DMS79 (cell line): ENCODE measurements at places on chromosomes 4 and X.

DNA sequence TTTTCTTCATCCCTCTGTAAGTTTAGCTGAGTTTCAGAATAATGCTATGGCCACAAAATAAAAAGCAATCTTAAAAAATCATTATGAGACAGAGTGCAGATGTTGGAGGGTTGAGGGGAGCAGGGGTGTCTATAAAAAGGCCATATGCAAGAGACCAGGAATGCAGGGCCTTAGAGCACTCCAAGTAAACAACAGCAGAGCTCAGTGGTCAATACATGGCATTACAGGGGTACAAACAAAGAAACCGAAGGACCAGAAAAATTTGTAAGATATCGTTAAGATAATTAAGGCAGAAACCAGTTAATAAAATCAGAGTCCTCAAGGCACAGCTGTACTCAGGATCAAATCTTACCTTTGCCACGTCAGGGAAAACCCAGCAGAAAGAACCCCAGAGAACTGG, 28.4 kb upstream of the NDST3 start:
- DNase-seq: no peak

DNA sequence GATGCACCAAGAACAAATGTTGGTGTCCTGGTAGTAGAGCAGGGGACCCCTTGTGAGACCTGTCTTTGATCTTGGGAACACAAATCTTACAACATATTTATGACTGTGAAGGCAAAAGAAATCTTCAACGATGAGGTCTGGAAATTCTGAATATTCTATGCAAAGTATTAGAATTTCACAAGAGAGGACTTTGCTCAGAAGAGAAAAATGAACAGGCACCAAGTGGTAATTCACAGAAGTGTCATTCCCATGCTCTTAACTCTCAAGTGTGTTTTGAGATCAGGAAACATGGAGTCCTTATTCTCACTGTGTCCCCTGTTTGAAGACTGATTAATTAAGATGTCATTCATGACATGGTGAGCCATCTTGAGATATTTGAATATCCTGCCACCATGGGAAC, 52.5 kb downstream of the COQ2 start:
- no peak for DNase-seq

DNA sequence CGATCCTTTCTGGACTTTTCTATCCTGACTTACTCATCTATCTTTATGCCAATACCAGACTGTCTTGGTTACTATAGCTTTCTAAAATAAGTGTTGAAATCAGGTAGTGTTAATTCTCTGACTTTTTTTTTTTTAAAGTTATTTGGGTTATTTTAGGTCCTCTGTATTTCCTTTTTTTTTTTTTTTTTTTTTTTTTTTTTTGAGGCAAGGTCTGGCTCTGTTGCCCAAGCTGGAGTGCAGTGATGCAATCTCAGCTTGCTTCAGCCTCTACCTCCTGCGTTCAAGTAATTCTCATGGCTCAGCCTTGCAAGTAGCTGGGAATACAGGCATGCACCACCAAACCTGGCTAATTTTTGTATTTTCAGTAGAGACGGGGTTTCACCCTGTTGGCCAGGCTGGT, 2.8 kb upstream of the NELFA start:
- no peak for DNase-seq

DNA sequence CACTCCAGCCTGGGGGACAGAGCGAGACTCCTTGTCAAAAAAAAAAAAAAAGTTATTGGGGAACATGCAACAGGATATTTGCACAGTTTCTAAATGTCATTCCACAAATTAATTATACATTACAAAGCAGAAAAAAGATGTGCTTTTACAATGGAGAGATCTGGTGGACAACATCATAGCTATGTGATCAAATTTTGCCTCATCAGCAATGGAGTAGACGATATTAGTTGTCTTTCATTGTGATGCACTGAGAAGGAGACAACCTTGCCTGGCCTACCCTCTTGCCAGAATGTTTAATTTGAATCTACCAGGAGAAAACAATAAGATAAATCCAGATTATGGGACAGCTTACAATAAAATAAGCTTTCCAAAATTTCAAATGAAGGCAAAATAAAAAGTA, 30.5 kb upstream of the BLTP1 start:
- no peak for DNase-seq

- DNase-seq: no peak
Observed at GRCh38 chrX:110944751-110945675, 149.4 kb upstream of the CHRDL1 start.

DNA sequence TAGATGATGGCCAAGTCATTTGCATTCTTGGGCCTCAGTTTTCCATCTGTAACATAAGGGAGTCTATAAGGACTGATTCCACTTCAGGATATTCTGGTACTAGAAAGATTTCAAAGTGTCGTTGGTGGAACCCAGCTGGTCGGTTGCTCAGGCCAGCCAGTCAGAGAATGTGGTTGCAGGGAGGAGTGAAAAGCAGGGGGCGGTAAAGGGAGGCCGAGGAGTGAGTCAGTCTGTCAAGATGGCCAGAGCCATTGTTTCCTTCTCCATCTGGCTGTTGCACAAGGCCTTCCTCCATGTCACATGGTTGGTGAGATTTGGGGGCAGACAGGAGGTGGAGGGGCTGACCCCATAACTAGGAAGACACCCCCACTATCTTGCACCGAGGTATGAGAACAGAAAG, 38.2 kb downstream of the STARD8 start:
- DNase-seq: no peak

DNA sequence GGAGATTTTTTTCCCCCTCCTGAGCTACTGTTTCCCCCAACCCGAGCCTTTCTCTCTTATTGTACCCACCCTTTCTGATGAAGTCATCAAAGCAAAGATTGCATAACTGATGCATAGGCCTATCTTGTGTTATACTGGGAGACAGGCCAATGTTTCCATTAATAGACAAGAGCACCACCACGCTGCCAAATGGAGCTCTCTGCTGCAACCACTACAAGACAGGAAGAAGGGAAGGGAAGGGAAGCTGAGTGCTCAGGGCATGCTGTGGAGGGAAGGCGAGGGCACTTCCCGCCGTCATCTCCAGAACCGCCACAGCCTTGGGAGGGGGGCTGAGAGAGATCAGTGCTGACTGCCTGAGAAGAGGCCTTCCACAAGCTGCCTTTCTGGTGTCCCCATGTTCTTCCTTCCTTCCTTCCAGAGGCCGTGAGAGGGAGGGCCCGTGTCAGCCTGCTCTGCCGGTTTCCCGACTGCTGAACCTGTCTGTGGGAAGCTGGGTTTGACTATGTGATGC, 75.0 kb downstream of the MGST2 start:
- peak; percentile 65 for DNase-seq

DNA sequence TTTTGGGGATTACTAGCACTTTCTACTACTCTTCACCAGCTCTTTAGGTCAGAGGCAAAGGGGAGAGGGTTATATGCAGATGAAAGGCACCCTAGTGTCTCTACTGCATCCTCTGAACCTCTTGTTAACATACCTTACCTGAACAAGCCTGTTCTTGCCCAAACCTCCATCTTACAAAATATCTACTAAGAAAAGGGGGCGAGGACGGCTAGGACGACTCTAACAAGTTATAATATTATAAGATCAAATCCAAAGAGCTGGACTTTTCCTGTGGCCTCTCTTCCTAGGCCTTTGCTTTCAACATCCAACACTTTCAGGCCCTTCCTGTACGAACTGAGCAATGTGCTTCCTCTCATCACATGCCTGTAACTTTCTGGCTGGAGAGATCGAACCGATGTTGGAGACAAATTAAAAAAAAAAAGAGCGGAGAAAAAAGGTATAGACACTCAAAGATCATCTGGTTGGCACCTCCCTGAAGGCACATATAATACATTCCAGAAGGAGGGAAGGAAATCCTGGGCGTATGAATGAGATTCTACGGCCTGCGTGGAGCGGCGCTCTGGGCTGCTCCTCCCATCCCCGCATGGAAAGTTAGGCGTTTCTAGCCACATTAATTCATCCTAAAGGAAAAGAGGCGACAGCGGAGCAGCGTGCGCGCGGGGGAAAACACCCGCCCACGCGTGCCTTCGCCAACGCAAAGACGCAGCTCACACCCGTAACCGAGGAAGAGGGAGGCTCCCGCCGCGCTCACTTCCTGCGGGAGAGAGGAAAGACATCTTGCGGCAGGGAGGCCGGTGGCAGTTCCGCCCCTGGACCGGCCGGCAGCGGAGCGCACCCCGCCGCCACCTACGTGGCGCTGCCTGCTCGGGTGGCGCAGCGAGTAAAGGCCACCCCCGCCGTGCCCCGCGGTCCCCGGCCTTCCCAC, 808 bp downstream of the PRDM5 start:
- no peak for DNase-seq

DNA sequence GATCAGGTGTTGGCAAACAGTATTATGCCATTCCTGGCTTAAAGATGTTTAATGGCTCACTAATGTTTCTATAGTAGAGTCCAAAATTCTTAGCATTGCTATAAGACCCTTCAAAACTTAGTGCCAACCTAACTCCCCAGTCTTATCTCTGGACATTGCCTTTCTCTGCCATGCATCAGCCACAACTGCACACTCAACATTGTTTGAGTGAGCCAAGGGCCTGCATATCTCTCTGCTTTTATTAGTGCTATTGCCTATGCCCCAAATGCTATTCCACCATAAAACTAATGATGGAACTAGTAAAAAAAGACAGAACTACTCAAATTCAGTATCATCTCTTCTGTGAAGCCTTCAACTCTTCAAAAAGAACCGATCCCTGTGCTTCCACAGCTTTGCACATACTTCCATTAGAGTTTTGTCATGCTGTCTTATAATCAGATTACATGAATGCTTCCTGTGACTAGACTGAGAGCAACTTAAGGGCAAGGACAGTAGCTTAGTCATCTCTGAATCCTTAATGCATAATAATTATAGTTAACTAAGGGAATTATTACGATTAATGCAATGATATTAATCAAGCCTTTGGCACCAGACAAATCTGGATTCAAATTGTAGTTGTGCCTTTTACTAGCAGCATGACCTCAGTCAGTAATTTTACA, 53.7 kb downstream of the CHM start:
- DNase-seq: no peak

DNA sequence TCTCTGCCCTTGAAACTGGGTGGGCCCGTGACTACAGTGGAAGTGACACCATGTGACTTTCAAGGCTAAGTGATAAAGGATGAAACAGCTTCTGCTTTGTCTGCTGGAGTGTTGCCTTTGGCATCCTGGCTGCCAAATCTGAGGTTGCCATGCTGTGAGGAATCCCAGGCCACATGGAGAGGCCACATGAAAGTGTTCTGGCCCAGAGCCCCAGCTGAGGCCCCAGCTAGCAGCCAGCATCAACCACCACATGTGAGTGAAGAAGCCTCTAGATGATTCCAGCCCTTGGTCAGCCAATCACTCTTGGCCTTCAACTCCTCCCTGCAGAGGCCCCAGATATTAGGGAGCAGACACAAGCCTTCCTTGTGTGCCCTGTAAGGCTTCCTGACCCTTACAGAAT, 94.4 kb upstream of the BCOR start:
- no peak for DNase-seq

- no peak for DNase-seq
Observed at GRCh38 chrX:30533835-30534234, 43.7 kb downstream of the TASL start.

DNA sequence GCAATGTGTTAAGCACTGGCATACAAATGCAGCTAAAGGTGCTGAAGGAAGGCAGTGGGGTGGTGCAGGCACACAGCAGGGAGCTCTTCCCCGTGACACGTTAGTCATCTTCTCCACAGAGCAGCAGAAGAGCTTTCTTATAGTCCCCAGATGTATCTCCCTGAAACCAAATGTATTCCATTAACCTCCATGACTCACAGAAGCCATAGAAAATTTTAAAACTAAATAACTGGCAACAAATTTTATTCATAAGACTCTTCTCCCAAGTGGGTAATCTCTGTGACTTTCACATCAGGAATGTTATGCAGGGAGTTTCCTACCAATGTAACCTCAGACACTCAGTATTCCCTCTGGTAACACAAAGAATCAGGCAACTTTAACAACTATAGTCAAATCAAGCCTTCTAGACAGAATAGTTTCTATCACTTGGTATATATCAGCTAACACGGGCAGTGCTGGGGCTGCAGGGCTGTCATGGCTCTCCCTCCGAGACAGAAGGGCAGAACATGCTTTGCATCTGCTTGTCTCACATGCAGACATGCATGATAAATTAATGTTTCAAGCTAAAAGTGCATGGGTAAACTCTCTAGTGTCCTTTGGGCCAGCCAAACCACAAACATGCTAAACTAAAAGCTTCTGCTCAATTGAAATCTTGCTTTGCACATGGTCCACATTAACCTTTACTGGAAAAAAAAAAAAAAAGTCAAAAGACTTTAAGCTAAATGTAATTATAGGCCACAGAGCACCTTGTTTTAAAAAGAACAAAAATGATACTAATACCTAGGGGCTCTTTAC, 28.2 kb downstream of the ANXA5 start:
- no peak for DNase-seq
